ENCODE measurements at places on chromosomes 2 and 18.

GRCh38 chr2:145026456-145027455 is 506.8 kb upstream of the ZEB2 start:
- DNase-seq, result no peak

GRCh38 chr2:25285265-25286024 is 56.3 kb downstream of the DNMT3A start:
- DNase-seq, result no peak

GRCh38 chr2:45543257-45543656 is 67.8 kb downstream of the SRBD1 start:
- no peak for DNase-seq

DNA sequence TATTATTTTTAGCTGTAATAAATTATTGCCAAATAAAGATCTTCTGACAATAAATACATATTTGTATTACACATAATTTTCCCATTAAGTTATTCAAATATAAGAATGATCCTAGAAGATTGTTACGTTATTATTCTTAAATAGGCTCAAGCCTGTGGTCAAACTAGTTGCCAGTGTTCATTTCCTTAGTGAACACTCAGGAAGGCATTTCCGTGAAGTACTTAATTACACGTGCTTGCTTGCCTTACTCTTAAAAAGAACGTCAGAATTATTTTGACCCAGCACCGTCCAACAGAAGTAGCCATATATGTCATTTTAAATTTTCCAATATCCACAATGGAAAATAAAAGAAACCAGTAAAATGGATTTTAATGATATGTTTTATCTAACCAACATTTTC is 249.8 kb downstream of the TXNL1 start:
- no peak for DNase-seq

DNA sequence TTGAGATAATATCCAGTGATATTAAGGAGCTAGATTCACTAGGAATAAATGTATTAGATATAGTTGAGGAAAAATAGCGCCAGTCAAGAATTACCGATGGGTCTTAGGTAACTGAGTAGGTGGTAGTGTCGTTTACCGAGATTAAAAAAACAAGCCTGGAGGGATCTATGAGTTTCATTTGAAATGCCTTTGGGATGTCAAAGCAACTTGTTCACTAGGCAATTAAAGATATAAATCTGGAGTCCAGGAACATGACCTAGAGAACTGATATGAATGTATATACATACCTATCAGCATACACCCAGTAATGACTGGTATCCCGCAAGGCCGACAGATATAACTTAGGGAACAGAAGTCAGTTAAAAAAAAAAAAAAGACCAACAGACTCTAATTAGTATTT is 29.2 kb upstream of the MAP4K3 start:
- DNase-seq, result no peak

- DNase-seq, result no peak
These were observed 65.9 kb upstream of the AFF3 start for GRCh38 chr2:100208141-100208770.

DNA sequence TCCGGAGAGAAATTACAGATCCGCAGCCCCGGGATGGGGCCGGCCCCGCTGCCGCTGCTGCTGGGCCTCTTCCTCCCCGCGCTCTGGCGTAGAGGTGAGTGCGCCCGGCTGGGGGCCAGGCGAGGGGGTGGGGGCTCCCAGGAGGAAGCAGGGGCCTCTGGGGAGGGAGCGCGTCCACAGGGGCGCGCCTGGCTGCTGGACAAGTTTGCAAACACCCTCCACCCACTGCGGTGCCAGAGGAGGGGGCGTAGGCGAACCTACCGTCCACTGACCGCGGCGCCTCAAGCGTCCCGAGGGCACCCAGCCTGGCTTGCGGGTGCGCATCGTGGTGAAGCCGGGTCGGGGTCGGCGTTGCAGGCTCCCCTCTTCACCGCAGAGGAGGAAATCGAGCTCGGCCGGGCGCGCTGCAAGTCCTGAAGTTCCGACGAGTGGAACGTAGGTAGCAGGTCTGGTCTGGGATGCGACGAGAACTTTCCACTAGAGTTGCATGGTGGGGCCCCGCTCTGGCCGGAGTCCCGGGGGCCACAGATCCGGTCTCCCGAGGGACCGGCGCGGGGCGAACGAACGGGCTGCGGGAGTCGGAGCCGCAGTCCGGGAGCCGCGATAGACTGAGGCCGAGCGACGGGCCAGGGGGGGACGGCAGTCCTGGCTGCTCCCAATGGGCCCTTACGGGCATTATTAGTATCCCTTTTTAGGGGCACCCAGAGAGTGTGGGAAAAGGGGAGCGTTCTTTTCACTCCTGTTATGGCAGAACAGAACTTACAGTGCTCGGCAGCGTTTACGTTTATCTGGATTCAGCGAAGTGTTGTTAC is 502 bp downstream of the MERTK start:
- DNase-seq, result no peak

GRCh38 chr2:86025976-86026743 is 79.5 kb downstream of the POLR1A start:
- DNase-seq, result no peak

GRCh38 chr2:152573168-152573567 is 144.1 kb downstream of the PRPF40A start:
- no peak for DNase-seq

DNA sequence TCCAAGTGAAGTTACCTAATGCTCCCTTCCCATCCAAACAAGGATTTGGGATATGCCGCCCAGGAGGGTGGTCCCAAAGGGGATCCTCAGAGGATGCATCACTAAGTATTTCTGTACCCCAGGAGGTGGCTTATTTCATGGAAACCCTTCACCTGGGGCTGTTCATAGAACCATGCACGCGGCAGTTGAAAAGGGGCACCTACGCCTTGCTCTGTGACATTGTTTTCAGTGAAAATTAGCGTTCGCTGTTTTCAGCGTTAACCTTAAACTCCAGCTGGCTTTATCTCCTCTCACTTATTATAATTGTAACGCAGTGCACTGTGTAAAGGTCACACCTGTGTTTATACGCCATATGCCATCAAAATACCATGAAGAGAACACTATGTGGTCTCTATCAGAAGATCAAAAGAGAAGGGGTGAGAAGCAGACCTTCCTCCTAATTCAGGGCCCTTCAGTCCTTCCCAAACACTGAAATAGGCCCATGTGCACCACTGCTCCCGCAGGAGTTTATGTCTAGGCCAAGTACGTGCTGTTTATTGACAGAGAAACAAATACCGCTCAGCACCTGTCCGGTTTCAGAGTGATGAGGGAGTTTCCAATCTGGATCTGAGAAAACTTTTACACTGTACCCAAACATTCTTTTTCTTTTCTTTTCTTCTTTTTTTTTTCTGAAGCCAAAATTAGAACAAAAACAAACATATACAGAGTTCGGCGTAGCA is 162.1 kb downstream of the BCL2 start:
- no peak for DNase-seq

Measured in stimulated activated CD8-positive, alpha-beta memory T cell treated with anti-CD3 and anti-CD28 coated beads, Interleukin-2, amount 100 ng/mL, for 1 hour (primary cell).